ENCODE measurements at places on chromosomes 6 and 20. TPM values are rescaled to one million over a fixed set of nuclear protein-coding genes. Genes with fewer than 3 reads are reported as not detected.

GRCh38 chr6:88441346-88441745 lies 275.2 kb upstream of the CNR1 start:
- no peak for DNase-seq

DNA sequence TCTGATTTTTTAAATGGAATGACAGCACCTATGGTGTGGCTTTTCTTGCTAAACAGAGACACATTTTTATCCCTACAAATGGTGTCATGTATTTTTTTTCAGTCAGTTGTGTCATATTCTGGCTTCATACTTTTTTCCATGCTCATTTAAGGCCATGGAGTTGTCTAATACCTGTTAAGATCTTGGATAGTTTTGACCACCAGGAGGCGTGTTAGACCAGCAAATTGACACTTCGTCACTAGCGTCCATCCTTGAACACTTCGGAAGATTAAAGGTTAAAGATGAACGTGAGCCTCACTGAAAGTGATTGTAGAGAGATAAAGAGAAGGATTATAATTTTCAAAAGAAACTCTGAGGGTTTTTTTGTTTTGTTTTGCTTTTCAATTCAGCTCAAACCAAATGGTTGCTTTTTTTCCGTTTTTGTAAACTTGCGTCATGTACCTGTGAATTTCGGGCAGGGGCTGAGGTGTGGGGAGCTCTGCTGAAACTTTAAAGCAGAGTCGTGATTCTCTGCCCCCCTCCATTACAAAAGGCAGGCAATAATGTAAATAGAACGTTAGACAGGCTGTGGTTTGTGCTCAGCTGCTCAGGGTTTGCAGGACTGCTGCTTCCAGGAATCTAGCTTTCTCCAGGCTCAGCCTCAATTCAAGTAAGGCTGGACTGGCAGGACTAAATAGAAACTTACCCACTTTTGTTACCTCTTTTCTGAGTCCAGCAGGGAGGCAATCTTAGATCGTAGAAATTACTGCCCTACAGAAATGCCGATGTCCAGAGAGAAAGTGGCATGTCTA lies 245.1 kb downstream of the FOXA2 start:
- DNase-seq: peak; percentile 85

The ZNF334 gene
- polyA plus RNA-seq: 3.7 TPM

DNA sequence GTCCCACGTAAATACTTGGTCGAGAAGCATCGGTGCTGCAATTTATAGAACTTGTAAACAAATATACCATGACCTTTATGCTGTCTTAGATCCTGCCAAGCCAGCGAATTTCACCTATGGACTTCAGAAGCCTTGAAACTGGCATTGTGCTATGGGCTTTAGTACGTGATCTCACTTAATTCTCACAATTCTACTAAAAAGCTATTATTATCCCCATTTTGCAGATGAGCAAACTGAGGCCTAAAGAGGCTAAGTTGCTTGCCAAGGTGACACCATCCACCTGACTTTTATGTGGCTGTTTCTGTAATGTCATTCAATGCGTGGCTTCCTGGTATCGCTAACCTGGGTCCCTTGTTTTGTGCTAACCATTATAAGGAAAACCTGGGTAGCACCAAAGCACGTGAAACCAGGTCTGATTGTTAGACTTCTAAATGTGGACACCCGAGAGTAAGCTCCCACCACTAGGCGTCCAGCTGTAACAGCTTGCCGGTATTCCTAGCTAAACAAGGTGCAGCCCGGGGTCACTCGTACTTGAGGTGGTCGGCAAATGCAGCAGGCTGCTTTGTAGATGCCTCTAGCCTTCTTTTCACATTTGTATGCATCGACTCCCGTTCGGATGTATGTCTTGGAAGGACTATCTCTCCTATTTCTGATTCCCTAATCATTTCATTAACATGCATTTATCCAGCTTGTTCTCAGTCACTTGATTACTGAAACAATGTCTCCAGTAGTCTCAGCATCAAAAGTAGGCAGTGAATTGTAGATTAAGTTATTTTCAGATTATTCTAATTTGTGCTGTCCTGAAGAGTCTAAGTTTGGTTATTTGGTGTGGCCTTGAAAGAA lies 1.1 kb downstream of the SYNJ2 start:
- no peak for DNase-seq

DNA sequence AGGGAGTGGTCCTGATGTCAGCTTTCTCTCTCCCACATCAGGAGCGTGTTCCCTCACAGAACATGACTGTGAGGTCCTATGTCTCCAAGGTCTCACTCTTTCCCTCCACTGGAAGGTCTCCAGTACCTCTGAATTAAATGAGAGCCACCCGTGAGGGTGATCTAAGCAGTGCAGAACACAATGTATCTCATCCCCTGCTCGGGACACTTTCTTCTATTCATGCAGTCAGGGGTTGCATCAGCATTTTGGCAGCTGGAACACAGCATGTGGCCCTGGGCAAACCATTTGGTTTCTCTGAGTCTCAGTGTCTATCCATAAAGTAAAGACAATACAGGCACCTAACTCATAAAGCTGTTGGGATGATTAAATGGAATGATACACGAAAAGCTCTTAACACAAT lies 34.2 kb downstream of the MAFB start:
- DNase-seq: no peak

The NKAPL gene
- polyA plus RNA-seq: 1.7 TPM

Data from kidney (tissue), 22 donors.